ENCODE measurements at places on chromosomes 12 and 14.
A peak's percentile ranks its signal among the peaks of the same experiment; 100 is the strongest.

DNA sequence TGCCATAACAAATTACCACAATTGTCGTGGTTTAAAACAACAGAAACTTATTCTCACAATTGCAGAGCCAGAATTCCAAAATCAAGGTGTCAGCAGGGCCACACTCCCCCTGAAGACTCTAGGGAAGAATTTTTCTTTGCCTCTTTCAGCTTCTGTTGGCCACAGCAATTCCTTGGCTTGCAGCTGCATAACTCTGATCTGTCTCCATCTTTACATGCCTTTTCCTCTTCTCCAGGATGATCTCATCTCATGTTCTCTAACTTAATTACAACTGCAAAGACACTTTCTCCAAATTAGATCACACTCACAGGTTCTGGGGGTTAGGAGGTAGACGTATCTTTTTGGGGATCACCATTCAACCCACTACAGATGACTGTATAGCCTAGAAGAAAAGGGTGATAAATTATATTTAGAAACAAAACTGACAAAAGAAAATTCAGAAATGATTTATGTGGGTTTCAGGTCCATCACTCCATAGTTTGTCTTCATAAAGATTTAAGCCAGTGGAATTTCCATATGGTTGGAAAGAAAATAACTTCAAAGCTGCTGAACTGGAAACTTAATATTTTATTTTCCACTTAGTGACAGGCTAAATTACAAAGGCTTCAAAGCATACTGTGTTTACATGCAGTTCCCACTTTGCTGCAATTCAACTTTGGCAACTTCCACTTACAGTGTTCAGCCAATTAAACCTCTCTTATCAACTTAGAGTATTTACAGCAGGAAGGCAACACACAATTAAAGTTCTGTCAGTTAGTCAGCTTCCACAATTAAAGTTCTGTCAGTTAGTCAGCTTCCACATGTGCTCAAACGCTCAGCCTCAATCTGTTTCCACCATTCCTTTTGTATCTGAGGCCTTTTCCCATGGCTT is 213.3 kb downstream of the EPS8 start:
- no peak for DNase-seq
- H3K4me1 ChIP-seq: peaks cover 64% of the 10 kb centered on the region
- H3K36me3 ChIP-seq: peaks cover 20% of the 10 kb centered on the region
- H3K27me3 ChIP-seq: no peaks in the 10 kb centered on the region
- H3K27ac ChIP-seq: peak overlapping the region; percentile 88

DNA sequence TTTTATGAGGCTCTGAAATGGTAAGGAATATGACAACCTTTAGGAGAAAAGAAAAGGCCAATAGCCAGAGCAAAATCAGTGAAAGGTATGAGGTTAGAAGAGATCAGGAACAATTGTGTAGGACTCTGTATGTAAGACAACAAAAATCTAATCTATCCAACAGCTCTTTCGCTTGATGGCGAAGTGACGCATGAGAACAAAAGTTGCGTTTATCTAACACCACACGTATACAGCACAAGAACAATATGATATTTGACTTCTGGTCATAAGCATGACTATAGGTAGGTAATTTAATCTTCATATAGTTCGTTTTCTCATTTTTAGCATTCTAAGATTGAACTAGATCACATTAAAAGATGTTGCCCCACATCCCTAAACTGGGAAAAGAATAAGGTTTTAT is 1.5 kb downstream of the CLECL1 start:
- H3K27ac ChIP-seq: peak overlapping the region; percentile 78
- H3K4me3 ChIP-seq: peak overlapping the region; percentile 87
- DNase-seq: no peak
- peaks cover 8% of the 10 kb centered on the region for H3K36me3 ChIP-seq
- no peaks in the 10 kb centered on the region for H3K27me3 ChIP-seq

GRCh38 chr12:105026411-105026810 is 40.3 kb downstream of the NOPCHAP1 start:
- no peaks in the 10 kb centered on the region for H3K27me3 ChIP-seq
- no peak overlapping the region for H3K27ac ChIP-seq
- H3K4me3 ChIP-seq: no peak overlapping the region
- DNase-seq: no peak
- H3K36me3 ChIP-seq: peaks cover 14% of the 10 kb centered on the region
- H3K4me1 ChIP-seq: peaks cover 8% of the 10 kb centered on the region

DNA sequence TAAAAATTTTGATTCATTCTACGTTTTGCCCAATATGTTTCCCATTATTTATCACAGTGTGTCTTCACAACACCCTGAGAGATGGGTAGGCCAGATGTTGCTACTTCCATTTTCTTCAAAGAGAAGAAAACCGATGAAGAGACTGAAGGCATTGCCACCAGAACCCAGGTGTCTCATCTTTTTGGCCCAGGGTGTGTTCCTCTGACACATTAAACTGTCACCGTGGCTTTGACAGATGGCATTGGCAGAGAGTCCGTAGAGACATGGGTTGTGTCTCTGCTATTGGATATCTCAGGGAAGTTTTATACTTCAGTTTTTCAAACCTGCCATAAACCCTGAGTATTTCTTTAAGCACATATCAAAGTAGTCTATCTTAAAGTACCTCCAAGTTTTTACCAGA is 11.3 kb upstream of the NUDT4 start:
- H3K27me3 ChIP-seq: peaks cover 2% of the 10 kb centered on the region
- H3K4me3 ChIP-seq: no peak overlapping the region
- H3K4me1 ChIP-seq: peaks cover 5% of the 10 kb centered on the region
- DNase-seq: no peak
- no peaks in the 10 kb centered on the region for H3K36me3 ChIP-seq

GRCh38 chr12:47156167-47156736 is 76.5 kb upstream of the AMIGO2 start:
- H3K4me3 ChIP-seq: no peak overlapping the region
- peaks cover 21% of the 10 kb centered on the region for H3K36me3 ChIP-seq
- H3K4me1 ChIP-seq: peaks cover 25% of the 10 kb centered on the region
- no peak overlapping the region for H3K27ac ChIP-seq
